ENCODE measurements at places on chromosomes 4 and X.

- no peak for DNase-seq
These were observed 3.4 kb downstream of the DDX53 start for GRCh38 chrX:23003116-23003515.

GRCh38 chr4:128906581-128906980, 97.1 kb downstream of the JADE1 start:
- no peak for DNase-seq

- no peak for DNase-seq
These were observed 15.0 kb downstream of the RBMX2 start for GRCh38 chrX:130416785-130417184.

- DNase-seq, result peak; percentile 54
These were observed at the start of gene FBXL5 for GRCh38 chr4:15655223-15656037. Gene FBXL5, minus strand, starts transcription at chr4:15655357. Its CDS starts 70 bp downstream, at chr4:15655287.

DNA sequence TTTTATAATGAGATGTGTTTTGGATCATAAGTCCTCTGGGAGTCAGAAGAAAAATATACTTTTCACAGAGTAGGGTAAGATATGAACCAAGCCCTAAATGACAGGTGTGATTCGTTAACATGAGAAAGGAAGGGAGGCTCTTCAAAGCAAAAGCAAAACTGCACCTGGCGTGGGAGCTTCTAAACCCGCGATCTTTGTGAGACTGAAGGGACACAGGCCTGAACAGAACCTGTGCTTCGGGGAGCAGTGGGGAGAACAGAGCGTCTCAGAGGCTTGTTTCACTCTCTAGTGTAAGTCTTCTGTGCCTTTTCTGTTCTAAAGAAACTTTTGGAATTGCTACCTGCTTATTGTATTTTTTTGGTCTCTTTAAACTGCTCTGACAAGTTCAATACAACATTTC, 30.2 kb upstream of the CYP4V2 start:
- no peak for DNase-seq

DNA sequence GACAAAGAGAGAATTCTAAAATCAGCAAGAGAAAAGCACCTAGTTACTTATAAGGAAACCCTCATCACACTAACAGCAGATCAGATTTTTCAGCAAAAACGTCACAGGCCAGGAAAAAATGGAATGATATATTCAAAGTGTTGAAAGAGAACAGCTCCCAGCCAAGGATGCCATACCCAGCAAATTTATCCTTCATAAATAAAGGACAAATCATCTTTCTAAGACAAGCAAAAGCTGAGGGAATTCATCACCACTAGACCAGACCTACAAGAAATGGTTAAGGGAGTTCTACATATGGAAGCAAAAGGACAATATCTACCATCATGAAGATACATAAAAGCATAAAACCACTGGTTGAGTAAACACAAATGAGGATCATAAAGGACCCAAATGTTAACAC, 53.6 kb downstream of the MANBA start:
- no peak for DNase-seq

GRCh38 chr4:74583089-74583700, 138.3 kb downstream of the AREG start:
- DNase-seq, result no peak

- no peak for DNase-seq
These were observed 145.7 kb downstream of the RAPGEF2 start for GRCh38 chr4:159248384-159249178.

DNA sequence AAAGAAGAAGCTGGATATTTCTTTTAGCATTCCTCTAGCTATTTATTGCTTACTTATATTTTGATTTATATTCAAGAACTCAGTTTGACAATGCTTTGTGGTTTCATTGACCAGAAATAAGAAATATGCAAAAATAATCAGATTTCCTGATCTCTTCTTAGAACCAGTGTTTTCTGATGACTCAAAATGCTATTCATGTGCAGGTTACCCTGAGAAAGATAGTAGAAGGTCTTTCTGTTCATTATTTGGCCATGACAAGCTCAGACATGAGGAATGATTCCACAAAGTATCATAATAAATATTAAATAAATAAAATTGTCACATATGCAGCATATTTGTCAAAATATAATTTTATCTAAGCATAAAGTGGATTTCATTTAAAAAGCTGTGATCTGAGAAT, 24.1 kb downstream of the ADH7 start:
- no peak for DNase-seq

GRCh38 chr4:114603497-114603896, 4.9 kb downstream of the UGT8 start:
- no peak for DNase-seq

- no peak for DNase-seq
These were observed 148.9 kb downstream of the ADAM29 start for GRCh38 chr4:175066923-175067627.

DNA sequence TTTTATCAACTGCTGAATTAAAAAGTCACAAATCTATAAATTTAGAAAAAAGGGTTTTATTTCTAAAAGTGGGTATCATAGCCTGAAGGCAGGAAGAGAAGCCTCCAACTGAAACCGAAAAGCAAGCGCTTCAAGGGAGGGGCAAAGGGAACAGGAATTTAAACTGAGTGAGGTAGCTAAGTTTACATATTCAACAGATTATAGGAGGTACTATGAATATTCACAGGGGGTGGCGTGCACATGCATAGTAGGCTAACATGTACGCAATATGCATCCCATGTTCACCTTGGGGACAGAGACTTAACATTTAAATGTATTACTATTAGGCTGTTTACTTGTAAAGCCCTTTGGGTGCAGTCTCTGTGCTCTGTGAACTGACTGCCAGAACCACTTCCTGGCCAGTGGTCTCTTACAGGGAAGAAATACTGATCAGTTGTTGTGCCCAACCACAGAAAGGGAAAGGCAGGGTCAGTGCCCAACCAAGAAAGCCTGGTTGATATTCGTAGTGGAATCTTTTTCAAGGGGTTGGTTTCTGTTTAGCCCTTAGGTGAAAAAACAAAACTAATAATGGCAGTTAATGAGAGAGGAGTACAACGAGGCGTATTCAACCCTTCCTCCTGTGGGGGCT, 168.7 kb upstream of the GALNTL6 start:
- no peak for DNase-seq

All from activated CD8-positive, alpha-beta memory T cell treated with anti-CD3 and anti-CD28 coated beads for 48 hours (primary cell).